ENCODE measurements at places on chromosomes 1 and 21.

DNA sequence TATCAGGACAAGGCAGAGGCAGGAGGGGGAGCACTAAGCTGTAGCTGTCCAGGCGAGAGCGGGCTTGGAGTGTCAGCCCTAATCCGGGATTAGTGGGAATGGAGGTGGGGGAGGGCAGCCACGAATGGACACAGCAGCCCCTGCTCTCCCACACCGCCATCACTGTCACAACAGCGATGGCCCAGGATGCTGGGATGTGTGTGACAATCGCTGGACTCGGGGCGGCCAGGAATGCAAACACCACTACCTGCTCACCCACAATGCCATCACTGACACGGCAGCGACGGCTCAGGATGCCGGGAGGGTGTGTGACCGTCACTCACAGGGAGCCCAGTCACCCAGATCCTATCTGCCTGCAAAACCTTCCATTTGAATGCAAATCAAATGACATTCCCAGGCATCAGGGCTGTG, 2.9 kb downstream of the C2CD2 start:
- DNase-seq: no peak

- no peak for DNase-seq
Measured at GRCh38 chr1:162256287-162256686, 120.4 kb downstream of the SPATA46 start.

- no peak for DNase-seq
Measured at GRCh38 chr1:47507144-47507543, 69.3 kb downstream of the FOXD2 start.

- no peak for DNase-seq
Measured at GRCh38 chr1:28354121-28354520, 15.4 kb upstream of the PHACTR4 start.

DNA sequence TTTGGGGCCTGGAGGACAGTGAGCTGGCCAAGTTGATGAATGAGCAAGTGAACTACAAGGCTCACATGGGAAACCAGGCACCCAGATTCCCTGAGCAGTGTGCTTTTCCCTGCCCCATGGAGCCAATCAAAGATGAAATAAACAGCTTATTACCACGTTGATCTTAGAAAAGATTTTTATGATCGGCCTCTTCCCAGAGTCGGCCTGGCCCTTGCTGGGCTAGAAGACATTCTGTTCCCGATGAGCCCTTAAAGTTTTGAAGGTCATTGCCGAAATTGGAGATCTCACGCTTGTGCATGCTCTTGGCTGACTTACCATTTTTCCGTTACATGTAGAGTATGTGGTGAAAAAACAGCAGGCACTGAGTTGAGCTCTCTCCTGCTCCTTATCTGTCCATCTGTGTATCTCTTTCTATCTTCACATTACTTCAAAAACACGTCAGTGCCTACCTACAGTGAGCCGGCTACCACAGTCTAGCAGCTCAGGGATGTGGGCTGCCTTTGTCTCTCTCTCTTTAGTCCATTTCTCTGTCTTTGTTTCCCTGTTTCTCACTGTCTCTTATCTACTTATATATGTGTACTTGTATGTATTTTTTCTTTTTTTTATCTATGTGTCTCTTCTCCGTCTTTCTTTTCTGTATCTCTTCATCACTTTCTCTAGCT, 248.8 kb upstream of the USP24 start:
- DNase-seq: no peak

GRCh38 chr1:153698020-153698922, 19.8 kb downstream of the NPR1 start:
- DNase-seq: no peak

GRCh38 chr1:11470912-11471311, 8.0 kb upstream of the DISP3 start:
- no peak for DNase-seq

- DNase-seq: peak; percentile 65
Measured at GRCh38 chr1:156383023-156383422, 14.0 kb downstream of the RHBG start.

DNA sequence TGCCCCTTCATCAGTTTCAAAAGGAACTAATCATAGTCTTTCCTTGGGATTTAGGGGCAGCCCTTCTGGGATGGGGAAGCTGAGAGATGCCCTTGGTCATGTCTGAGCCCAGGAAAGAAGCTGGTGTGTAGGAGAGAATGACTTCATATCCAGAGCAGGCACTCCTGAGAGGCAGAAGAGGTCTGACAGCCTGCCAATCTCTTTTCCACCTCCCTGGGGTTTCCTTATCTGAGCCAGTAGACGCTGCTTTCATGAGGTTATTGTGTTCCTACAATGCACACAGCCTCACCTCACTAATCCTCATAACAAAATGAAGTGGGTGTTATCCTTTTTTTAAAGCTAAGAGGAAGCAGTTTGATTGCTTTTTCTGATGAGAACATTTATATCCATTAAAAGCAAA, 14.1 kb downstream of the ROR1 start:
- DNase-seq: no peak

DNA sequence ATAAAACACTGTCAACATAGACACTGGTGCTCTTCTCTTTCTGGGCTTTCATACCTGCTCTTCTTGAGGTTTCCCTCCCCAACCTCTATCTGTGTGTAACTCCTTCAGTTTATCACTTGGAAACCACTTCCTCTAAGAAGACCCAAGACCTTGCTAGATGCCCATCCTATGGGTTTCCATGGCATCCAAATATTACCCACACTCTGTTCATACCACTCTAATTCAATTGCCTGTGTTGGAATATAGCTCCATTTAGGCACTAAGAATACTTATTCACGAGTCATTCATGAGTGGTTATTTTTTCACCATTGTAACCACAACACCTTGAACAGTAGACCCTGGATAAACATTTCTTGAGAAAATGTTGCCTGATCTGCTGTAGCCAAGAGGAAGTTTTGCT, 231.1 kb upstream of the SGIP1 start:
- DNase-seq: no peak

GRCh38 chr1:33272930-33273329, 16.6 kb downstream of the ZNF362 start:
- DNase-seq: no peak

DNA sequence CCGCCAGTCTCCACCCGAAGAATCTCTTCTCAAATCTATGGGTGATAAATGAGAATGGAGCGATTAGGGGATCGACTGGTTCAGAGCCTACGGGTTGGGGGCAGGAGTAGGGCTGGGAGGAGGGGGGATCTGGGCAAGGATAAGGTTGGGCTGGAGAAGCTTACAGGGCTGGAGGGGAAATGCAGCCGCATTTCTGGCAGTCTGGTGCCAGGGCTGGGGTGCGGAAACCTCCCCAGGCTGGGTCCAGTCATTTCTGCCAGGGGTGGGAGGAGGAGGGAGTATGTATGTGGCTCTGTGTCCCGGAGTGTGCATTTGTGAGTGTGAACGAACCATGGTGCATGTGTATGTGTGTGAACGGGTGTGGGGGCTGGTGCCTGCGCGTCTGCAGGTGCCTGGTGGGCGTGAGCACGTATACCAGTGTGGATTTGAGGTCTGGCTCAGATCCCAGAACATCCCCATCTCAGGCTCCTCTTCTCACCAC, 10.2 kb downstream of the C1orf216 start:
- DNase-seq: no peak

DNA sequence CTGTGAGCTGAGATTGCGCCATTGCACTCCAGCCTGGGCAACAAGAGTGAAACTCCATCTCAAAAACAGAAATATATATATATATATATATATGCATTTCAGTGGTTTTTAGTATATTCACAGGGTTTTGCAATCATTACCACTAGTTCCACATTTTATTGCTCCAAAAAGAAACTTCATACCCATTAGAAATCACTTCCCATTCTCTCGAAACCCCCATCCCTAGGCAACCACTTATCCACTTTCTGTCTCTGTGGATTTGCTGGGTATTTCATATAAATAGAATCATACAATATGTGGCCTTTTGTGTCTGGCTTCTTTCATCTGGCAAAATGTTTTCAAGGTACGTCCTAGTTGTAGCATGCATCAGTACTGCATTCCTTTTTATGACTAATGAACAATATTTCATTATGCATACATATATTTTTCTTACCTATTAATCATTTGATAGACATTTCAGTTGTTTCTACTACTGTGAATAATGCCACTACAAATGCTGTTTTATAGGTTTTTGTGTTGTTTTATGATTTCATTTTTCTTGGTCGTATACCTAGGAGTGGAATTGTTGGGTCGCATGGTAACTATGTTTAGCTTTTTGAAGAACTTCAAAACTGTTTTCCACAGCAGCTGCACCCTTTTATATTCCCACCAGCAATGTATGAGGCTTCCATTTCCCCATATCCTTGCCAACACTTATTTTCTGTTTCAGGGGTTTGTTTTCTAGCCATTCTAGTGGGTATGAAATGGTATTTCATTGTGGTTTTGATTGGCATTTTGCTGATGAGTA, 95.9 kb downstream of the PHTF1 start:
- DNase-seq: no peak

- no peak for DNase-seq
Measured at GRCh38 chr1:247905910-247906503, 10.6 kb downstream of the OR2W3 start.

DNA sequence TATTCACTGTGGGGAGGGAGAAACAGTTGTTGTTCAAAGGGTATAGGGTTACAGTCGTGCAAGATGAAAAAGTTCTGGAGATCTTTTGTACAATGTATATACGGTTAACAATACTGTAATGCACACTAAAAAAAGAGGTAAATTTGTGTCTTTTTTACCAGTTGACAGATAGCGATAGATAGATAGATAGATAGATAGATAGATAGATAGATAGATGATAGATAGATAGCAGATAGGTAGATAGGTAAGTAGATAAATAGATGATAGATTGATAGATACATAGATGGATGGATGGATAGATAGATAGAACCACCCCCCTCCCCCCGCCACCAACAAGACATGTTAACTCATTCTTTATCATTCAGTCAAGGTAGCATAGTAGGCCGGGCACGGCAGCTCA, 10.2 kb downstream of the S100A16 start:
- no peak for DNase-seq

GRCh38 chr1:21414015-21414414, 25.9 kb upstream of the NBPF3 start:
- DNase-seq: no peak

- DNase-seq: no peak
Measured at GRCh38 chr1:7060745-7061144, 275.5 kb downstream of the CAMTA1 start.

DNA sequence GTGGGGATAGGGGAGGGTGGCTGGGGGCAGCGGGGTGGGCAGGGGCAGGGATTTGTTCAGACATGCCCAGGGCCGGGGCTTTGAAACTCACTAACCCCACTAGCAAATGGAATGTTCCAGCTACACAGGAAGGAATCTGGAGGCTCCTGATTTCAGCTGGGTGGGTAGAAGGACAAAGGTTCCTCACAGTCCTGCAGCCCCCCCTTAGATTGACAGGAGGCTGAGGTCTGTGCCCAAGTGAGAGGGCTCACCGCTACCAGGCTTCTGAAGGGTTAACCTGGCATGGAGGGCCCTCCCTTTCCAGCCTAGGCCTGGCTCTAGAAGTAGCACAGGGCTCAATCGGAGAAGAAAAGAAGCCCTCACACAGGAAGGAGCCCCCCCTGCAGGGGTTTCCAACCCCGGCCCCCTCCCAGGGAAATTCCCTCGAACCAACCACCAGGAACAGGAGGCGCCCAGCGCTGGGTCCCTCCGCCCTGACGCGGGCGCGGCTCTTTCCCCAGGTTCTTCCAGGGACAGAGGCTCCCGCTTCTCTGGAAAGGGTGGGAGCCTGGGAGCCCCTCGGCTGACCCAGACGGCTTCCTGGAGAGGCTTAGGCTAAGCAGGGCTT, 3.3 kb downstream of the EPHA2 start:
- DNase-seq: no peak

DNA sequence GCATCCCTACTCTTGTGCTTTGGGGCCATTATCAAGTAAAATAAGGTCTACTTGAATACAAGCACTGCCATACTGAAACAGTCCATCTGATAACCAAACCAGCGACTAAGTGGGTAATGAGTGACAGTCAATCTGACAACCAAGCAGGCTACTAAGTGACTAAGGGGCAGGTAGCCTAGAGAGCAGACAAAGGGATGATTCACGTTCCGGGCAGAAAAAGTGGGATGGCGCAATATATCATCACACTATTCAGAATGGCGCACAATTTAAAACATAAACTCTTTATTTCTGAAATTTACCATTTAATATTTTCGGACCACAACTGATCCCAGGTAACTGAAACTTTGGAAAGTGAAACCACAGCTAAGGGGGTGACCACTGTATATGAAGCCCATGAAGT, 17.7 kb downstream of the NGF start:
- DNase-seq: no peak

- DNase-seq: no peak
Measured at GRCh38 chr21:33168886-33169285, 60.9 kb upstream of the IFNAR2 start.

GRCh38 chr1:98068016-98068415, 147.2 kb upstream of the DPYD start:
- no peak for DNase-seq

DNA sequence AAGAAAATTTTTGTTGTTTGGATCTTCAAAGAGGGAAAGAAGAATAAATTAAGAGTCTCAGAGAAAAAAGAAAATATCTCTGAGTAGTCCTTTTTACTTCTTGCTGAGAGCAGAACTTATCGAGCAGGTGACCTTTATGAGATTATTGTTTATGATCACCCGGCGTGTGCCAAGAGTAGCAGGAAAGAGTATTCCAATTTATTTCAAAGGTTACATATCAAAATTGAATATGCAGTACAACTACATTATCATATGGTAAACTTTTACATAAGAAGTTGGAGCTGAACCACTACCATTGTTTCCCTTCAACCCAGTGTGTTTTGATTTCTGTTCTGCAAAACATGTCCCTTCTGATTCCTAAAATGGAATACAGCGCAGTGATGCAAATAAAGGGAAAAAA, 204.3 kb upstream of the SNX7 start:
- no peak for DNase-seq

- DNase-seq: peak; percentile 34
Measured at GRCh38 chr1:185733818-185734735, at the start of gene HMCN1. HMCN1 (plus strand) TSS chr1:185734391; CDS start chr1:185734780, 389 bp downstream.

DNA sequence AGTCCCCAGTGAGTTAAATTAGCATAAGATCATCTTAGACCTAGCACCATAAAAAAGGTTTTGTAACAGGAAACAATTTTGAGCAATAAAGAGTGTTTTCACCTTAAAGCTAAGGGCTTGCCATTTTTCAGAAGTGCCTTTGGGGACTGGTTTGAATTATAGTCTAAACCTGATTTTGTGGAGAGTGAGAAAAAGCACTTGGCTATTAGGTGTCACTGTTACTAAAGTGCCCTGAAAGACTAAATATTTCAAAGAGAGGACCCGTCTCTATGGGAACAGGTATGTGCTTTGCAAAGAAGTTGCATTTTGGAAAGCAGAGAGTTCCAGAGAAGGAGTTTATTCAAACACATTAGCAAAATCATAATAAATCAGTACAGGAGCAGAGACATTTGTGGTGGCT, 9.1 kb downstream of the NTNG1 start:
- no peak for DNase-seq

DNA sequence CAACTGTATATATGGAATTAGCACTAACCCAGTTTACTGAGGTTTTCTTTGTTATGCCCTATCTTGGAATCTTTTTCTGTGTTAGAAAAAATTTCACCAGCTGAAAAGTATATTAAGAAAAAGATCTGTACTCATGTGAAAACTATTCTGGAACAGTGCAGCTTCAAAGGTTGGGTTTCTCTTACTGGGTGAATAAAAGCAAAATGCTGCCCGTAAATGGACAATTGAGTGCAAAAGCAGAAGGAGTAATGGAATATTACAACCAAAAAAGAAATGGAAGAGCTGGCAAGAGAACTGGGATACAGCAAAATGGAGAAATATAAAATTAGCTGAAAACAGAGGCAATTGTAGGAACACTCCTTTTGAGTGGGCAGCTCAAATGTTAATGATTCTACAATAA, 17.0 kb upstream of the RAVER2 start:
- no peak for DNase-seq
